ENCODE measurements at places on chromosomes 3 and 15.

GRCh38 chr3:49972656-49973055 lies 32.7 kb downstream of the RBM6 start:
- no peak for DNase-seq

GRCh38 chr3:112763258-112763657 lies 83.4 kb downstream of the CD200R1L start:
- DNase-seq = no peak

DNA sequence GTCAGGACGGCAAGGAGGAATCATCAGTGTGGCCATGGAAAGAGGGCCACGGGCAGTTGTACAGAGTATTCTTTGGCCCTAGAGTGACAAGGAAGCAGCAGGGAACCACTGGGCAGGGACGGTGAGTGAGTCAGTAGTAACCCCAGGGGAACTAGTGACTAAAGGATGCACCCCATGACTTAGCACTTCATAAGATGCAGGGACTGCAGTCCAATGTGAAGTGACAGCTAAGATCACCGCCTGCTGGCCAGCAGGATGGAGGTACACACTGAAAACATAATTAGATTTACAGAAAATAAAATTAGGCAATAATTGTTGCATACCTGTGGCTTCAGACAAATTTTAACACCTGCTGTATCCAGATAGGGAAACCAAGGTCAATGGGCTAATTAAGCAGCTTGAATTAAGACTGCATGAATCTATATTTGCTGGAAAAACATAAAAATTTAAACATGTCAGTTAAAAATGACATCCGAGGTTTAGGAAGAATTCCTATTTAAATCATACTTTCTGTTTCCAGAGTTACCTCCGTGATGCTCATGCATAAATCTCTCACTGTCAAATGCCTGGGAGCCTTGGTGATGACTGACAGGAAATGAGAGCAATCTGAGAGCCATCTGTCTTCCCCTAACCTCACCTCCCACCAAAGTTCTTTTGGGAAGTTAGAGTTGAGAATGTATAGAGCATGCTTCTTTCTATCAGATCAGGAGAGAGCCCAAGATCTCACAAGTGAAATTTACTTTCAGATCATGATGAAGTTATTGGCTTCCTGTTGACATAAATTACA lies 56.5 kb downstream of the DCLK3 start:
- DNase-seq = no peak

- DNase-seq = no peak
Observed at GRCh38 chr3:151356794-151357462, 27.6 kb upstream of the P2RY13 start.

DNA sequence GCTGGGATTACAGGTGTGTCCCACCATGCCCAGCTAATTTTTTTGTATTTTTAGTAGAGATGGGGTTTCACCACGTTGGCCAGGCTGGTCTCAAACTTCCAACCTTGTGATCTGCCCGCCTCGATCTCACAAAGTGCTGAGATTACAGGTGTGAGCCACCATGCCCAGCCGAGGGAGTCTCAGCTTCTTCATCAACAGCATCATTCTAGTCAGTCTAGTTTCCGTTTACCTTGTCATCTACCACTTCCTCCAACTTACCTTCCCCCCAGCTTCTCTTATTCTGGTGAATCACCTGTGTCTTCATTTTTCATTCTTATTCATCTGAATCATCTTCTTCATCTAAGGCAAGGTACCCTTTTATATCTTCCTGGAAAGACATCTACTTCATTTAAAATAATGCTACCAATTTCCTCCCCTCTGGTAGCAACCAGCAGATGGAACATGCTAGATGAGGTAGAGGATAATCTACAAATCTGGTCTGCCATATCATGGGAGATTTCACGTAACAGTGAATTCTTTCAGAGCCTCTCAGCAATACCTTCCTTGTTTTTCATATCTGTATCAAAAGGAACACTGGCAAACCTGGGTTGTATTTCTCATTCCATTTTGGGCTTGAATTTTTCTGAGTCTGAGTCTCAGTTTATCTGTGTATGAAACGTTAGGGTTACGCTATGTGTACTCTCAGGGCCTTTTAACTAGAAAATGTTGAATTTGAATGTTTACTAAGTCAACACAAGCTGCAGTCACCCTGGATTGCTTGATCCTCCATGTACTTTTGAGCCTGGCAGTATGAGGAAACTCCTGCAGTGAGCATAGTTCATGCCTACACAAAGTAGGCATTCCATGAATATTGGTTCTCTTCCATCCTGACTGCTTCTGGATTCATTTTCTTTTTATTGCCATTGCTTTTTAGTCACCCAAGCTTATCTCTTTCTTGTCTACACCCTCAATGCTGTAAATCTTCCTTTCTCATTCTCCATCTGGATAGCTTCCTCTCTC lies 16.8 kb downstream of the LPP start:
- no peak for DNase-seq

DNA sequence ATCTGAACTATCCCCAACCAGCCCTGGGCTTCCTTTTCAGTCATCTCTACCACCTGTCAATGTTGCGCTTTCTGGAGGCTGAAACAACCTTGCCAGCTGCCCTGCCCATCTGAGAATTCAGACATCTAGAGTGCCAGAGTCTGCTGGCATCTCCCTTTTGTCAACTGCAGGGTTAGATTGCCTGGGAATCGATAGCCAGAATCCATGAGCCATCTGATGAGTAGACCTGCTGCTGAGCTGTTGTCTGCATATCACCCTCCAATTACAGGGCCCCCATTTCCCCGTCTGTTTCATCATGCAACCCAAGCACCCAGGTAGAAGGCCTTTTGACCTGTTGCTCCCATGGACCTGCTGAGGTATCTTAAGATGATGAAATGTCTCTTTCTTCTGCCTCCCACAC lies 280.1 kb downstream of the EPHB1 start:
- no peak for DNase-seq

- peak; percentile 26 for DNase-seq
Observed at GRCh38 chr15:51724673-51725072, 12.8 kb downstream of the LYSMD2 start.
